Stimulated activated CD4-positive, alpha-beta T cell treated with anti-CD3 and anti-CD28 coated beads, Interleukin-15, amount 100 ng/mL, for 1 hour (primary cell): ENCODE measurements at places on chromosomes 6 and 20.

DNA sequence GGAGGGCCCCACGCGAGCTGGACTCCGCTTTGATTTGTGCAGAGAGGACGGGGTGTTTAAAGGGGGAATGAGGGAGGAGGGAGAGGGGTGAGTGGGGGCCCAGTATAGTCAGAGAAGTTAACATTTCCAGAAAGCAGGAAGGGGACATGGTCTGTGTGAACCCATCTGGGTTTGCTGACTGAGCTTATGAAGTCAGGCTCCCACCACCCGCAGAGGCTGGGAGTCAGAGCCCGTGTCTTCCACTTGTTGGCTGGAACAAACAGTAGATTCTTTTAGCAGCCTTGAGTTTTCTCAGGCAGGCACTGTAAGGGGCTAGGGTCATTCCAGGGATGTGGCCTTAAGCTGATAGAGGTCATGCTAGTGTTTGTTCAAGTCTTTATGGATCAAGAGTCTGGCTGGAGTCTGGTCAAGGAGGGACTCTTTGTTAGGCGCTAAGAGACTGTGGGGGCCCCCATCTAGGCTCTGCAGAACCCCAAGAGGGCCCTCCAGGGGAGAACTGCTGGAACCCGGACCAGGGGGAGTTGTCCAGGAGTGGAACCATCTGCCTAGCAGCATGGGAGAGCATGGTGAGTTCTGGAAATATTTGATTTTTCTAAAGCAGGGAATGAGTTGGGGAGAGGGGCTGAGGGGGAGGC is 31.1 kb upstream of the FOXQ1 start:
- no peak for DNase-seq

GRCh38 chr6:90118069-90118468 is 178.6 kb downstream of the BACH2 start:
- no peak for DNase-seq

DNA sequence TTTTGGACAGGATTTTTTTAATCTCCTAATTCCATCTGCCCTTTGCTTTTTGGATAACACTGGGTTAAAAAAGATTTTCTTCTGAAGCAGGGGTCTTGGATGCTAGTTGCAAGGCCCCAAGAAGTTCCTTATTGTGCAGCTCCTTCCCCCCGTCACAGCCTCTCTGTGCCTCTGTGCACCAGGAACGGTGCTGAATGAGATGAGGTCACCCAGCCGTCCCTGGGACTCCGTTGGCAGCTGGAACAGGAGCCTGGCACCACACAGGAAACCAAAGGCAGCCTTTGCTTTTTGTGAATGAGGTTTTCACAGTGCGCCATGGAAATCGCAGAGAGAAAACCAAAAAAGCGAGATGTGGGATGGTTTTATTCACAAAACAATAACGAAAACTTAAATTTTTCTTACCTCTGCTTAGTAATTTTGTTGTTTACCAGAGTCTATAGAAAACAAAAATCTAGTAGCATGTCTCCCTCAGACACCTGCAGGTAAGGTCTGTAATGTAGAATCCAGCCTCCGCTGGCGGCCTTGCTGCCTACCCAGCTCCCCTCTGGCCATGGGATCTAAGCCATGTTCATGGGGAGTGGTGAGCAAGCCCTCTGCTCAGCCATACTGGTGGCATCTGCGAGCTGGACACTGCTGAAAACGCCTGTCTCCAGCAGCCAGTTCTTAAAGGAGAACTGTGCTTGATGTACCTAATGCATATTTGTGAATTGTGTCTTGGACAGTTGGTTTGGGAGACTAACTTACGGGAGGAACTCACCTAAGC is 40.4 kb upstream of the SYNJ2 start:
- DNase-seq, result no peak

GRCh38 chr6:1386038-1386709 is 3.2 kb upstream of the FOXF2 start:
- DNase-seq, result no peak

- no peak for DNase-seq
Observed at GRCh38 chr6:38776515-38776914, 61.4 kb downstream of the DNAH8 start.
